ENCODE measurements at places on chromosomes 11 and 22.

GRCh38 chr11:44988981-44989635 lies 38.4 kb upstream of the TP53I11 start:
- no peak for DNase-seq

DNA sequence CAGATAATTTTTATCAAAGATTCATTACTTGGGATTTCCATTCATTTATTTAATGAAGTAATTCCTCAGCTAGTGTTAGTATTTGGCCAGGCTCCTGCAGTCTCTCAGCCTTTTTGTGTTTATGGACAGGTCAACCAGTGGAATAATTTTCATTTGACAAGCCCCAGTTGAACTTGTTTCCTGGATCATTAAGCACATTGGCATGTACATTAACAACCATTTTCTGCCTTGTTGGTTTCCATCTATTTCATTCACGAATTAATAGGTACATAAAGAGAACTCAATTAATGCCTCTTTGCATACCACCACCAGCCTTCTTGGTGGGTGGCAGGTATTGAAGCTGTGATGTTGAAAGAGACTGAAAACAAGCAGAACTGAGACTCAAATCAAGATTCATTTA lies 745.2 kb downstream of the KCNA4 start:
- DNase-seq: no peak

GRCh38 chr11:111105566-111105965 lies 140.0 kb upstream of the POU2AF2 start:
- no peak for DNase-seq

GRCh38 chr22:36753916-36754315 lies 22.0 kb downstream of the IFT27 start:
- no peak for DNase-seq

GRCh38 chr11:75721852-75722668 lies 4.4 kb downstream of the MOGAT2 start:
- DNase-seq: no peak

DNA sequence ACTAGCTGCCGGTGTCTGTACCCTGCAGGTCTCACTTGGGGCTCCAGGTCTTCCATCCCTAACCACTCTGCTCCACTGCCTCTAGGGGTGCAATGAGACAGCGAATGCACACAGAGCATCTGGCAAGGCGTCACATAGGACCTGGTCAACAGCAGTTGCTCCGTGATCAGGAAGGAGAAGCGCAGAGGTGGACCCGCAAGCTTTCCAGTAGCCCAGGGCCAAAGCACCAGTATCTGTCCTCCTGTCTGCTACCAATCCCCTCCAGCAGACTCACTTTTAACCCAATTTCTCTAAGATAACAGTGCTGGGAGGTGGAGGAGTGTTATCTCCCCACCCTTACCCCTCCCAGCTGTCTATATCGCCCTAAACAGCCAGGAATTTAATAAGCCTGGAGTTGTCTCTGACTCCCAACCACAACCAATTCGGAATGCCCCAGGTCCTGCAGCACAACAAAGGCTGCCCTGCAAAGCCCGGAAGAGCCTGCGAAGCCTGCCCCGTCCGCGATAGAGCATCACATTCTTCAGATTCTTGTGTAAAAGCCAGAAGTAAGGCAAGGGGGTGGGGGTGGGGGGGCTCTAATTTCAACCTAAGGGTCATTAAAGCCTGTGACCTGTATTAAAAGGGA lies 19.3 kb downstream of the MYH9 start:
- no peak for DNase-seq

DNA sequence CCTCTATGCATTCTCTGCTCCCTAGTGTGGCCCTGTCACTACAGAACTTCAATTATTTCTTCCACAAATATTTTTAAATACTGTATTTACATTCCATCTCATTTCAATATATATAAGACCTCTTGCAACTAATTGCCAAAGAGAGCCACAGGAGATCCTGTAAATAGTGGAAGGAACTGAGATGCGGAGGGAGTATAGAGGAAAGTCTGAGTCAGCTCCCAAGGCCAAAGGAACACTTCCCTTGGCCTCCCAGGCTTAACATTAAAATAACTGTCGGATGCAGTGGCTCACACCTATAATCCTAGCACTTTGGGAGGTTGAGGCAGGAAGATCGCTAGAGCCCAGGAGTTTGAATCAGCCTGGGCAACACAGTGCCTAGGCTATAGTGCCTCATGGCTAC lies 31.2 kb downstream of the RBFOX2 start:
- DNase-seq: no peak

DNA sequence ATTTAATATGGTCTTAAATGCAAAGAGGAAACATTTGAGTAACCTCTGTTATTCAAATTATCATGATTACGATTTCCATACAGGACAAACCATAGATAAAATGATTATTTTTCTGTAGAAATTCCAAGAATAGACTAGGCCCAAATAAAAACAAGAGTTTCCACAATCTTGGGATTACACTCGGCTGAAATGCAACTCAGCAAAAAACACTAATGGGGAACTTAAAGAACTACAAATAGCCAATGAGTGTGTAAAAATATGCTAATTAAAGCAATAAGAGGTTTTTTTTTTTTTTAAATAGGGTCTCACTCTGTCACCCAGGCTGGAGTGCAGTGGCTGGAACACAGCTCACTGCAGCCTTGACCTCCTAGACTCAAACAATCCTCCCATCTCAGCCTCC lies 10.5 kb upstream of the PRRG4 start:
- no peak for DNase-seq

GRCh38 chr11:68311160-68312116 lies 953 bp upstream of the LRP5 start:
- no peak for DNase-seq

- DNase-seq: no peak
Observed at GRCh38 chr11:74288161-74288560, 23.3 kb downstream of the P4HA3 start.

GRCh38 chr22:21856868-21857267 lies 10.6 kb downstream of the MAPK1 start:
- DNase-seq: no peak

- no peak for DNase-seq
Observed at GRCh38 chr11:122398167-122398566, 257.4 kb upstream of the UBASH3B start.

- no peak for DNase-seq
Observed at GRCh38 chr22:49550141-49550430, 277.6 kb downstream of the BRD1 start.

GRCh38 chr11:126335463-126335760 lies 20.1 kb upstream of the ST3GAL4 start:
- no peak for DNase-seq

DNA sequence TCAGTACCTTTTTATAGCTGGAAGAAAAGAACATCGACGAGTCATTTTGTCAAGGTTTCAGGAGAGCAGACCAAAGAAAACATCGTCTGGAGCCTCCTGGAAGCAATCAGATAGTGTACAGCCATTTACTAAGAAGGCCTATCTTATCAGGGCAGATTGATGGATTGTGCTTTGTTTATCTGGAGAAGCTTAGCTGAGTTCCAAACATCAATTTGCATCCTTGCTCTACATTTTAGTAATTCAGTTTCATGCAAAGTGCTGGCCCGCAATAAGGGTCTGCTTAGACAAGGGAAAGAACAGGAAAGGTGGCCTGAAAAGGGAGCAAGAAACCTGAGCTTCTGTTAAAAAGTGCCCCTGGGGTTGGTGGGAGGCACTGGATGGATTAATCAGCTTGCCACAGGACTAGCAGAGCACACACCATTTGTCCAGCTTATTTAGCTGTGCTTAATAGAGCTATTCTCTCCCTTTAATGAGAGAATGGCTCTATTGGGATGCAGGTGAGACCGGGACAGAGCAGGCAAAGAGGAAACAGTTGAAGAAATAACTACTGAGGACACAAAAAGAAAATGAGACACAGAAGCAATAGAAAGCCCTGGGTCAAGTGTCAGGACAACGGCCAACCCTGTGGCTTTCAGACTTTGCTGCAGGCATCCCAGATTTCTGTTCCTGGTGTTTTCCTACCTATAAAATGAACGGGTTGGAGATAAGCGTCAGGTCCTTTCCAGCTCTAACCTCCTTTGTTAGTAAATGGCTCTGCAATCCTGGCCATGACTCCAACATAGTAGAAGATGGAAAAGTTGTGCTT lies 122.1 kb upstream of the TTC12 start:
- DNase-seq: no peak

DNA sequence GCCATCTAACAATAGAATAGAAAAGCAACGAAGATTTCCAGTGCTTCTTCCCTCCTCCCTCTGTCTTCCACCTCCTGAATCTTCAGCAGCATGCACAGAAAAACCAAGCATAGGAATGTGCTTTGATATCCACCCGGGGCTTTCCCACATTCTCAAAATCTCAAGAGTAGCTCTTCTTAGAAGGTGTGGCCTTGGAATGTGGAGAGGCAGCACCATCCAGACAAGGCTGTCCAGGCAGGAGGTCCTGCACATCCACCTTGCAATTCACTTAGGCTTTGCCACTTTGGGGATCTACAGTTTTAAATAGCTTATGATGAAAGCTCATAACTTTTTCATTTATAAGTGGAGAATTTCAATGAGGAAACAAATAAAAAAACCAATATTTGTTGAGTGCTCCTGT lies 72.9 kb downstream of the KIRREL3 start:
- no peak for DNase-seq

- DNase-seq: no peak
Observed at GRCh38 chr11:134101282-134101681, 32.4 kb downstream of the JAM3 start.

DNA sequence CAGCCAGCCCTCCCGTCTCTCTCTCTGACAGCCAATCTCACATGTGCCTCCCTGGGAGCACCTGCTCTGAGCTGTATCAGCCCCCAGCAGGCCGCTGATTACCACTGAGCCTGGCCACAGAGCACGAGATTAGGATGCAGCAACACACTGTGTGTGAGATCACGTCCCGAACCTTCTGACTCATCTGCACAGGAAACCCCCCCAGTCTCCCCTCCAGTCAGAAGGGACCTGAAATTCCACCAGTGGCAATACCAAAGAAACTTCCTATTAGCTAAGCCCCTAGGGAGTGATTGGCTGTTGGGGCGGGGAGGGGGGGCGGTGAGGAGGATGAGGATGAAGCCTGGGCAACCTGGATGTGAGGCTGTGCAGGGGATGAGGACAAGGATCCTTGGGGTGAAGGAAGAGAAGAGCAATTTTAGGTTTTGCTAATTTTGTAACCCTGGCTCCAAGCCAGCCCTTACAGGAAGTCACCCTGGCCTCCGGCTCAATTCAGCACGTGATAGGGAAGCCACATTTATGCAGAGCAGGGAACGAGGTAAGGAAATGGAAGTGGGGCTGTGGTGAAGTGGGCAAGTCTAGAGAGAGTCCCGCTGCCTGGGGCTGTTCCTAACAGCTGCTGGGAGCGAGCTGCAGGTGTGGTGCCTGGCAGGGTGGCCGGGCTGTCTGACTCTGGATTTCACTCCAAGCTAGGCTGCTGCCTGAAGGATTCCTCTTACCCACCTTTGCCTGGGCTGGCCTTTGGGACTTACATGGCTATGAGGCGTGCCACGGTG lies 1.9 kb downstream of the SLC43A3 start:
- peak; percentile 95 for DNase-seq

DNA sequence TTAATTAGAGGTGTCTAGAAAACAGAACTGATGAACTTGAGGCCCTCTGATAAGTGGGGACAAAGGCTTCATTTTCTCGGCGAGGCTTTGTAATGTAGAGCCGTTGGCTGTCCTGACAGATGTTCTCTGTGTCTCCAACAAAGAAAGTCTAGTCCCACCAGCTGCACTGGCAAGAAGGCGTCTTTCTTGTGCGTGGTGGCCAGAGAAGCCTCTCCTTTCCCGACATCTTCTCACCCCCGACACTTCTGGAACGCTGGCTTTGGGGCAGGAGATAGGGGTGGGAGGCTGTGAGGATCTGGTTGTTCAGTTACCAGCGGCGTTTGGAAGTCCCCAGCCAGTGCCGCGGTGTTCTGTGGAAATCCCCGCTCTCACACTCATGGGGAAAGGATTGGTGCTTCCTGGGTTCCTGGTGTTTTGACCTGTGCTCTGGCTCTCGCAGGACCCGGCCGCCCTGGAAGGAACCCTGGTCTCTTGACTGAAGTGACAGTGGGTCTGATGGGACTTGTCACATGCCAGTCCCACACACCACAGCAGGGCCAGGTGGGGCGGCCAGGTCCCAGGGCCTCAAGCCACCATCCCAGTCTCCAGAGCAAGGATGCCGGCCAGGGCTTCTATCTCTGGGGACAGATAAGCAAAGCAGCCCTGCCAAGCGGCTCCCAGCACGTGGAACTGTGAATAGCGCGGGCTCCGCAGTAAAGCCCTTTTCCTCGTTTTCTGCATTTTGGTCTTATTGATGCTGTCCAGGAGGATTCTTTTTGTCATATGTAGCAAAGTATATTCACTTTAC lies 23.2 kb downstream of the FADS2 start:
- DNase-seq: no peak

GRCh38 chr11:8127447-8127846 lies 41.4 kb downstream of the RIC3 start:
- no peak for DNase-seq

GRCh38 chr11:2846056-2846455 lies 39.5 kb downstream of the CDKN1C start:
- DNase-seq: no peak

DNA sequence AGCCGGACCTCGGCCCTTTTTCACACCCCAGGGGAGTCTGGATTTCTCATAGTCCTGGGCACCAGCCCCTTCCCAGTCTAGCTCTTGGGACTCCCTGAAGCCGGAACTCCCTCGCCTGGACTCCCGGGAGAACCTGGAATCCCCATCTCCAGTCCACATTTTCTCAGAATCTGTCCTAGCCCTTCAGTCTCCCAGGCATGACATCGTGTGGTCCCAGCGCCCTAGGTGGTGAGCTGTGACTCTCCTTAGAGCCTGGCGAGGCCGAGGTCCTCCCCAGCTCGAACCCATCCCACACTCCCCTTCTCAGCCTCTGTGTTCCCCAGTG lies 673 bp upstream of the DUSP18 start:
- DNase-seq: no peak

DNA sequence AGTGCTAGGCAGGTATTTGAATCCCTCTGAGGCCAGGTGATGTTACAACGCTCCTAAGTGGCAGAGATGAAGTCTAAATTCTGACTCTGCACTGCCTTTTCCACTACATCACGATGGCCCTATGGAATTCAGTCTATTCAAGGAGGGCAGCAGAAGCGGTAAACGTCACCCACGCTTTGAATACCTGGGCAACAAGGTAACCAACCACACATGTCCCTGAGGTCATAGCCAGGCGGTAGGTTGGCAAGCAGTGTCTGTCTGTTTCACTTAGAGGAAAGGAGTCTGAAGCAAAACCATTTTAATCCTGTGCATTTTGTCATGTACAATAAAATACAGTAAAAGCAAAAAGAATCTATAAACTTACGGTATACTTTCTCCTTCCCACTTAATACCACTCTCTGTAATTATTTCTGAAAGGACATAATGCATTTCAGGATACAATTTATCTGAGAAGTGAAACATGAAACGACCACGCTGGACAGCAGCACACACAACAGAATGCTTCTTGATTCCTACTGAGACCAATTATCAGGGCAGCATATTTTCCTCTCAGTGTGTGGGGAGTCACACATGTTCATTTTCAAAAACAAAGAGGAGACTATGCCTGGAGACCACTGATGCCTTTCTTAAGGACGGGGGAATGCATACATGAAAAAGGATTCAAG lies 51.3 kb downstream of the PRDM10 start:
- no peak for DNase-seq

- peak; percentile 52 for DNase-seq
Observed at GRCh38 chr11:114081641-114082414, 22.3 kb downstream of the ZBTB16 start.

All from HL-60 (cell line).